NCI-H1417 treated with DMSO at 0.1 percent for 48 hours (cell line): ENCODE measurements at places on chromosomes 6 and 20.

DNA sequence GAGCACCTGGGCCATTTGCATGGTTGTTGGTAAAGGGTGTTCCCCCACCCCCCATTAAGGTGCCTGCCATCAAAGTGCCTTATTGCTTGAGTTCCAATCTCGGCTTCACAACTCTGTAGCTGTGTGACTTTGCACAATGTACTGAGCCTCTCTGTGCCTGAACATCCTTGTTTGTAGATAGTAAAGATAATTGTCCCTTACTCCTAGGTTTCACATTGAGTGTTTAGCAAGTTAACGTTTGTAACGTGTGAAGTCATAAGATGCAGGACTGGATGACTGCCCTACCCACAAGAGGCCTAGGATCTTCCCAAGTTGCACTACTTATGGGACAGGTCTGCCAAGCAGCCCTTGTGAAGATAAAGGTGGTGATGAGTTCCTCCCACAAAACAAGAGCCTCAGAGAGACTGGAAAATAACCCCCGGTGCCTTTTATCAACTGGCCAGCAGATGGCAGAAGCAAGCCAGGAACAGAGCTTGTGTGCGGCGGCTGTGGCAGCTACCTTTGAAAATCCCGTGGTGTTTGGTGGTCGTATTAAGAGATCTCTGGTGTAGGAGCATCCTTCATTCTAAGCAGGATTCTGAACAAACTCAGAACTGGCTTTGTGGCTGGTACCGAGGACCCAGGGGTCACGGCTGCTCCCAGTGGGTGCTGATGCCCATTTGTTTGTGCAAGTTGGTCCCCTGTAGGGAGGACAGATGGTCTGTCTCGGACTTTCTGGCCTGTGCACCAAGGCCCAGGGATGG is 99.1 kb downstream of the CDH26 start:
- peak; percentile 69 for DNase-seq

- no peak for DNase-seq
Observed at GRCh38 chr20:59647271-59647670, 42.9 kb downstream of the PHACTR3 start.

- DNase-seq = no peak
Observed at GRCh38 chr6:134175532-134176263, 123.3 kb upstream of the SLC2A12 start.

GRCh38 chr6:133887156-133887879 is 1.6 kb upstream of the TCF21 start:
- peak; percentile 60 for DNase-seq

DNA sequence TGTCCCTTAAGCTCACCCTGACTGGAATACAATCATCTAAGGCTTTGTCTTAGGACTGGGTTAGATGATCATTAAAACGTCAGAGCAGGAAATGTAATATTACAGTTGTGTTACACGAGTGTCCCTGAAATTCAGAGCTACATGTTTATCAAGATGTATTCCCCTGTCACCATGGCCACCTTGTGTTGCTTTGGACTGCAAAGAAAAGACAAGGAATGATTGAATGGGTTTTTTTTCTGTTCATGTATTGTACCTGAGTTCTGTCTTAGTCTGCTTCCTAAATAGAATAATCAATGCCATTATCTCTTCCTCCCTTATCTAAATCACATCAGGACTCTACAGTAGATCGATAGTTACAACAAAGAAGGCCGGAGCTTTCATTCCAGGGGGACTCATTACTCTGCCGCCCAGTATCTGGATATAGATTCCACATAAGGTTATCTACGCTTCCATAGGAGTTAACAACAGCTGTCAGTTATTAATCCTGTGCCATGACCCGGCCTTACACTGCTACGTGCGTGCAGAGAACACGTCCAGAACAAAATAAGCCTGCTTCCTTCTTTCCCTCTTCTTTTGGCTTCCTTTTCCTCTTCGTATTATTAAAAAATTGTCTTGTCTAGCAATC is 274.1 kb upstream of the SASH1 start:
- no peak for DNase-seq

DNA sequence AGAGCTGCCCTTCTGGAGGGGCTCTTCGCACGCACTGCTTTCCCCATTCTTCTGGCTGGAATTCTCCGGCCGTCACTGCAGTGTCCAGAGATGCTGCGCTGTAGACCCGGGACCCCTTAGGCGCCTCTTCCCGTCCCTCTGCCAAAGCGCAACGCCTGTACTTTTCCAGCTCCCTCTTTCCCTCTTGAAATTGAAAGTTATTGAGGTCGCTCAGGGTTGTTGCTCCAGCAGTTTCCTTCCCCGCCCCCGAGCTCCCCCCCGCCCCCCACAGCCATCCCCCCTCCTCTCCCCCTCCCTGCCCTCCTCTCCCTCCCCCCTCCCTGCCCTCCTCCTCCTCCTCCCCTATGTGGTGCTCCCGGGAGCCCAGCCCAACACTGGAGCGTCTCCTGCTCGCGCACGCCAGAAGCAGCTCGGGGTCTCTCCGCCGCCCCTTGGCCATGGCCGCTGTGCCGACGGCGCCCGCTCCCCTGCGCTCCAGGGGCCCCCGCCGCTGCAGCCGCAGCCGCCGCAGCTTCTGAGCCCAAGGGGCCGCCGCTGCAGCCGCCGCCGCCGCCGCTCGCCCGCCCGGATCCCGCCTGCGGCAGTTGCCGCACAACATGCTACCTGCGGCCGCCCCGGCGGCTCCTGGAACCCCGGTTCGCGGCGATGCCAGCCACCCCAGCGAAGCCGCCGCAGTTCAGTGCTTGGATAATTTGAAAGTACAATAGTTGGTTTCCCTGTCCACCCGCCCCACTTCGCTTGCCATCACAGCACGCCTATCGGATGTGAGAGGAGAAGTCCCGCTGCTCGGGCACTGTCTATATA is at the start of gene RSPO3:
Gene RSPO3, plus strand, starts transcription at position 374 of the 804 bp plus-strand sequence. CDS start 522 bp downstream, outside the sequence.
- DNase-seq = no peak

DNA sequence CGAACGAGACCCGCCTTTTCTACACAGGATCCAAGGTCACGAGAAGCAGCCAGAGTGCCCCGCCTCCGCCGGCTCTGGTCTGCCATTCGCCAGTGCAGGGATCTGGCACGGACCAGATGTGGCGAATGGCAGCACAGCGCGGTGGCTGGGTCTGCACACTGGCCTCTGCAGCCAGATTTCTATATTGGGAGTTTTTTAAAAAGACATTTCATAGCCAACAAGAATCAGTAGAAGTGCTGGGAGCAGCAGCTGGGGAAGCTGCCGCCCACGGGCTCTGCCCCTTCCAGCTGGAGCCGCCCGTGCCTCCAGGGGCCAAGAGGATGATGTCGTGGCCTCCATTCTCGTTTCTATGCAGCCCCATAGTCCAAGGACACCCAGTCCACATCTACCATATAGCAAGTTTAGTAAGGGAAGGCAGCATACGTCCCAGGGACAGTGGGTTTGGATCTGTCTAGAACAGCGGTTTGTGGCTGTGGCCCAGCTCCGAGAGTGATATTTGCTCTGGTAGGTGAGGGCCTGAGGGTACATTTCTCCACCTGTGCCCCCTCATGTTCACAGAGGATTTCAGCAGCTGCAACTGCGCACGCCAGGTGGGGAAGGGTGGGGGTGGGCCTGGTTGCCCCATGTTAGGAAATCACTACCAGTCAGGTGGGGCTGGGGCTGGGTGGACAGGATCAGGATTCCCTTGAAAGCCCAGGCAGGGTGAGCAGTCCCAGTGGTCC is 333.7 kb downstream of the ZFAND3 start:
- DNase-seq = no peak

DNA sequence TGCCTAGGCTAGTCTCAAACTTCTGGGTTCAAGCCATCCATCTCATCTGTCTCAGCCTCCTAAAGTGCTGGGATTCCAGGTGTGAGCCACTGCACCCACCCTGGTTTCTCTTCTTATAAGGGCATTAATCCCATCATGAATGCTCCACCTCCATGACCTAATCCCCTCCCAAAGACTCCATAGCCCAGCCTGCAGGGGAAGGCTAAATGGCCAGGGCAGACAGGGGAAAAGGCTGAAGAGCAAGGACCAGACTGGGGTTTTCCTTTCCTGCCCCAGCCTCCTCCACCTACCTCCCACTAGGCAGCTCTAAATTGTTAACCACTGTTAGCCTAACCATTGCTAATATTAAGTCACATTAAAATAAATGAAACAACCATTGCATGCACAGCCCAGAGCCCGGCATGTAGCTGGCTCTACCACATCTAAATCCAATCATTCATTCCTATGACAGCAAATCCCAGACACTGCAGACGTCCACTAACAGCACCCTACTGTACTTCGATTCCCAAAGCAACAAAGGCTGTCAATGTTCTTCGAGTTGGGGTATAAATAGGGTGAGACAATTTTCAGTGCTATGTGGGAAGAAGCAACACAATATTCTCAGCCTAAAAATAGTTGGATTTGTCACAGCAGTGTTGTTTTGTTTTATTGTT is 243.2 kb upstream of the ARID1B start:
- DNase-seq = no peak

DNA sequence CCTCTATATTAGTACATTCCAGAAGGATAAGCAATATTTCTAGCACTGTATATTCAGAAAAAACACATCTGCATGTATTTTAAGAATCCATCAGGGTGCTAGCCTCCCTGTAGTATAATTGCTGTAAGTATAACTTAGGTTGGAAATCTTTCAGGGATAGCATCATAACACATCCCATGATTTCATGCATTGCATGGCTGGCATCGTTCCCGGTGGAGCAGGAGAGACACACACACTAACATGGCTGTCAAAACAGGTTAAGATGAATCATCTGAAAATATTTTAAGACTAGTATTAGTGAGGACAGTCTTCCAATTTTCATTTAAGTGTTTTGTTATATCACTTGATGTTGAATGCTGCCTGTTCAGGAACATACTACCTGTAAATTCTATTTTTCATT is 32.1 kb upstream of the CENPW start:
- no peak for DNase-seq

DNA sequence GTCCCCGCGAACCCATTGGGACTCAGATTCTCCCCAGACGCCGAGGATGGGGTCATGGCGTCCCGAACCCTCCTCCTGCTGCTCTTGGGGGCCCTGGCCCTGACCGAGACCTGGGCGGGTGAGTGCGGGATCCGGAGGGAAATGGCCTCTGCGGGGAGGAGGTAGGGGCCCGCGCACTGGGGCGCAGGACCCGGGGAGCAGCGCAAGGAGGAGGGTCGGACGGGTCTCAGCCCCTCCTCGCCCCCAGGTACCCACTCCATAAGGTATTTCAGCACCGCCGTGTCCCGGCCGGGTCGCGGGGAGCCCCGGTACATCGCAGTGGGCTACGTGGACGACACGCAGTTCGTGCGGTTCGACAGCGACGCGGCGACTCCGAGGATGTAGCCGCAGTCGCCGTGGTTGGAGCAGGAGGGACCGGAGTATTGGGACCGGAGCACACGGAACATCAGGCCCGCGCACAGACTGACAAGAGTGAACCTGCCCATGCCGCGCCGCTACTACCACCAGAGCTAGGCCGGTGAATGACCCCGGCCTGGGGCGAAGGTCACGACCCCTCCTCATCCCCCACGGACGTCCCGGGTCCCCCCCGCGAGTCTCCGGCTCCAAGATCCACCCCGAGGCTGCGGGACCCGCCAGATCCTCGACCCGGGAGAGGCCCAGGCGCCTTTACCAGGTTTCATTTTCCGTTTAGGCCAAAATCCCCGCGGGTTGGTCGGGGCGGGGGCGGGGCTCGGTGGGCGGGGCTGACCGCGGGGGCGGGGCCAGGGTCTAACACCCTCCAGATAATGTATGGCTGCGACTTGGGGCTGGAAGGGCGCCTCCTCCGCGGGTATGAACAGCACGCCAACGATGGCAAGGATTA is 15.7 kb upstream of the HLA-A start:
- no peak for DNase-seq

GRCh38 chr6:26520237-26520849 is 17.8 kb upstream of the HMGN4 start:
- peak; percentile 25 for DNase-seq

- DNase-seq = no peak
Observed at GRCh38 chr6:48486373-48486772, 375.4 kb upstream of the PTCHD4 start.

DNA sequence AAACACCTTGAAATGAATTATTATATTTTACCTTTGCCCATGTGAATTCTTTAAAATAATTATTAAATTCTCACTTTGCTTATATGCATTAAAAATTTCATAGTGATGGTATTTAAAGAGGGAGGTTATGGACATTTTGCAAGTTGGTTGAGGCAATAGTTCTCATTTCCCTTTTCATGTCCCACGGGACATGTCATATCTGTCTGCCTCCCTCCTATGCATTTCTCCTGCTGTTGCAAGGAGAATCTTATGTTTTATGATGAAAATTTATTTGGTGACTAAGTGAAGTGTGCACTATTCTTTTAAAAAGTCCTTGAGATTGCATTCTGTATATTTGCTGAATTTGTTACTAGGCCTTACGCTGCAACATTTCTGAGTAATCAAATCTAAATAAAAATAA is 67.2 kb downstream of the UTRN start:
- no peak for DNase-seq

DNA sequence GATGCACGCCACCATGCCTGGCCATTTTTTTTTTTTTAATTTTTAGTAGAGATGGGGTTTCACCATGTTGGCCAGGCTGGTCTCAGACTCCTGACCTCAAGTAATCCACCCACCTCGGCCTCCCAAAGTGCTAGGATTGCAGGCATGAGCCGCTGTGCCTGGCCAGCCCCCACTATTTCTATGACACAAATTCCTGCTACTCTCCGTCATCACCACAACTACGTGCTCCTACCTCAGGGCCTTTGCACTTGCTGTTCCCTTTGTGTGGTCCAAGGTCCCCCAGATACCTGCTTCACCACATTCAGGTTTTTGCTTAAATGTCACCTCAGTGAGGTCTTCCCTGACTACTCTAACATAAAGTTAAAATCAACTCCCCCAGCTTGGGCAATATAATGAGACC is 5.2 kb upstream of the CEBPB start:
- DNase-seq = no peak

DNA sequence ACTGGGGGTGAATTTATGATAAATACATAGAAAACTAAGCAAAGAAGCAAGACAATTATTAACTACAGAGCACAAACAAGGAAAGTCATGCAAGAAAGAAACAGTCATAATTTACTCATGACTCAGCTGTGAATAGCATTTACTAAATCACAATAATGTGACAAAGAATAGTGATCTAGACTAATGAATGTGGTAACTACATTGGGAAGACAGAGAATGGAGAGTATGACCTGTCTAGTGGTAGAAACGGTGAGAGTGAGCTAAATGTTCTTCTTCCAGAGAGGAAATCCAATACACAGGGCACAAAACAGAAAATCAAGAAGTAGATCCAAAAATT is 153.5 kb upstream of the DST start:
- no peak for DNase-seq

- DNase-seq = no peak
Observed at GRCh38 chr6:5081955-5082354, 3.2 kb upstream of the PPP1R3G start.

DNA sequence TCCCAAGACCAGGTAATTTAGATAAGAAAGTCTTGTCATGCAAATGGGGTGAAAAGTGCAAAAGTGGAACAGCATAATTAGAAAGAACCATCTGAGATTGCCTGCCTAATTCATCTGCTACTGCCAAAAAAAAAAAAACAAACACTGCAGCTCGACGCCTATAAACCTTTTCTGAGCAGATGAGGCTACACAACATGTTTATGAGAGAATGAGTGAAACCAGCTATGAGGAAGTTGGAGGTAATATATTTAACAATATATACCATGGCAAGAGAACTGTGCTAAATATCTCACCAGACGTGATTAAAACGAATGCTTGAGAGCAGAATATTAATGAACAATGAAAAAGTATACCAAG is 50.0 kb downstream of the LAMA4 start:
- no peak for DNase-seq

- DNase-seq = no peak
Observed at GRCh38 chr6:13742961-13743735, 31.5 kb upstream of the RANBP9 start.

GRCh38 chr6:63574554-63574900 is 2.2 kb downstream of the LOC128125822 start:
- no peak for DNase-seq
